ENCODE measurements at places on chromosomes 4 and X.

DNA sequence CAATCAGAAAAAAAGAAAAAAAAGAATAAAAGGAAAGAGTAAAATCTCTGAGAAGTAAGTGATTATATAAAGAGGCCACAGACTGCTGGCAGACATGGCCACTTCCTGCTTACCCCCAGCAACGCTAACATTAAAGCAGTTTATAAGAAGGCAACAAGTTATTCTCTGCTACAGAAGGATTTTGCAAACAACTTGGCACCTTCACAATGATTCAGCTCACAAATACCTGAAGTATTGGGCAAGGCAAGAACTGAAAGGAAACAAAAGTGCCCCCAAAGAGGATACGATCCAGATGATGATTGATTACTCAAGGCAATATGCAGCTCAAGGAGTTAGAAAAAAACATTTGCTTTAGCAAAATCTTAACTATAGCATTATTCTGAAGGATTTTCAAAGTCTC lies 718.8 kb downstream of the KLHL13 start:
- DNase-seq: no peak

- DNase-seq: no peak
These were observed 46.0 kb upstream of the C1QTNF7 start for GRCh38 chr4:15381806-15382338.

DNA sequence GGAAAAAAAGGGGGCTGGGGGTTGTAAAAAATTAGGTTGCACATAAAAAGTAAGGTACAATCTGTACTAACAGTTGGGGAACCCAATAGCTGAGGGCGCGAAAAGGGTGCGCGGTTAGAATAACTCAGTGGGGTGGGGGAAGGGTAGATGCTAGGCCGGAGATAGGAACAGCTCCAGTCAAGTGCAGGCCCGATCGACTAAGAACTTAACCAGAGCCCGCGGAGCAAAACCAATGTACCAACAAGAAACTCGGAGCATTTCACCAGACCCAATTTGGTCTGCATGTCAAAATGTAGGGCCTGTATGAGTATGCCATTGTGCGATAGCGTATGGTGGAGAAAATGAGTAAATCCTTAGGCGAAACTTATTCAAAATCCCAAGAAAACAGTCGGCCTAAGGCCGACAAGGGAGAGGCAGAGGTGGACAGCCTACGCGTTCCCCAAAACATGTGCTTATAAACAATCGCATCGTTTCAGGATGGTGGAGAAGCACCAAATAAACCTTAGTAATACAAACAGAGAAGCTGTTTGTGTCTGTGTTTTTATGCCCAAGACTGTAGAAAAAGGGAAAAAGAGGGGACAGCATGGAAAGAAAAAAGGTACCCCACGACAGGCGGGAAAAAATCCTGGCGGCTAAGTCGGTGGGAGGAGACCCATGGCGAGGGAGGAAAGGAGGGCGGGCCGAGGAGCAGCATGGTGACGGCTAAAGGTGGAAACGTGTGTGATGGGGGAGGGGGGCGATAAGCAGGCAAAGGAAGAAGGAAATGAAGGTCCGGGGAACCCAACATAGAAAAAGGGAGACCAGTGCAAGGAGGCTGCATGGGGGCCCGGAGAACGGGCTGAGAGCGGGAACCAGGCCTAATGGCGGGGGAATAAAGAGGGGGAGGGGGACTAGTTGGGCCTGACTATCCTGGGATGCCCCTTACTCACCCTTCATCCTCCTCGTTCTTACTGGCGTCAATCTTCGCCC lies 990 bp downstream of the HNRNPD start:
- peak; percentile 41 for DNase-seq

GRCh38 chrX:105636667-105637066 lies 185.7 kb upstream of the NRK start:
- no peak for DNase-seq

- no peak for DNase-seq
These were observed 8.7 kb upstream of the MSANTD1 start for GRCh38 chr4:3239998-3240920.

- DNase-seq: no peak
These were observed 112.9 kb upstream of the C1QTNF7 start for GRCh38 chr4:15314974-15315373.

DNA sequence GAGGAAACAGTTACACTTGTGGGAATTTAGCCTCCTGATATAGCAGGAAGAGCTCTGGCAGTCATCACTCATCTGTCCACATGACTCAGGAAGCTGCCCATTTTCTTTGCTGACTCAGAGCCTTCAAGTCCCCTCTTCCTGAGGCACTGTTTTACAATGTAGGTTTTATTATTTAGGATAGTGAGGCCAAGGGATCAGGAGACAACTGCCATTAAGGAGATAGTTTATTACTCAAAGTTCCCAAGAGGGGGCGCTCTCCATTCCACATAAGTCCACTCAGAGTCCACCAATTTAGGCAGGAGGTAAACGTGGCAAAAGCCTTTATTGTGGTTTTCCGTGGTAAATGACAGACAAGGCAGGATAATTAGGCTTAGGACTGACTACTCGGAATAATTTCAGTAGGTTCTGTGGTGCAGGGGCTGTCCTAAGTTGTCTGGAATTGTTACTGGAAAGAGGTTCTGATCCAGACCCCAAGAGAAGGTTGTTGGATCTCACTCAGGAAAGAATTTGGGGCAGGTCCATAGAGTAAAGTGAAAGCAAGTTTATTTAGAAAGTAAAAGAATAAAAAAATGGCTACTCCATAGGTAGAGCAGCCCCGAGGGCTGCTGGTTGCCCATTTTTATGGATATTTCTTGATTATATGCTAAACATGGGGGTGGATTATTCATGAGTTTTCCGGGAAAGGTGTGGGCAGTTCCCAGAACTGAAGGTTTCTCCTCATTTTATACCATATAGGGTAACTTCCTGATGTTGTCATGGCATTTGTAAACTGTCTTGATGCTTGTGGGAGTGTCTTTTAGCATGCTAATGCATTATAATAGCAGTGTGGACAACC lies 96.0 kb upstream of the RAB40AL start:
- DNase-seq: no peak

DNA sequence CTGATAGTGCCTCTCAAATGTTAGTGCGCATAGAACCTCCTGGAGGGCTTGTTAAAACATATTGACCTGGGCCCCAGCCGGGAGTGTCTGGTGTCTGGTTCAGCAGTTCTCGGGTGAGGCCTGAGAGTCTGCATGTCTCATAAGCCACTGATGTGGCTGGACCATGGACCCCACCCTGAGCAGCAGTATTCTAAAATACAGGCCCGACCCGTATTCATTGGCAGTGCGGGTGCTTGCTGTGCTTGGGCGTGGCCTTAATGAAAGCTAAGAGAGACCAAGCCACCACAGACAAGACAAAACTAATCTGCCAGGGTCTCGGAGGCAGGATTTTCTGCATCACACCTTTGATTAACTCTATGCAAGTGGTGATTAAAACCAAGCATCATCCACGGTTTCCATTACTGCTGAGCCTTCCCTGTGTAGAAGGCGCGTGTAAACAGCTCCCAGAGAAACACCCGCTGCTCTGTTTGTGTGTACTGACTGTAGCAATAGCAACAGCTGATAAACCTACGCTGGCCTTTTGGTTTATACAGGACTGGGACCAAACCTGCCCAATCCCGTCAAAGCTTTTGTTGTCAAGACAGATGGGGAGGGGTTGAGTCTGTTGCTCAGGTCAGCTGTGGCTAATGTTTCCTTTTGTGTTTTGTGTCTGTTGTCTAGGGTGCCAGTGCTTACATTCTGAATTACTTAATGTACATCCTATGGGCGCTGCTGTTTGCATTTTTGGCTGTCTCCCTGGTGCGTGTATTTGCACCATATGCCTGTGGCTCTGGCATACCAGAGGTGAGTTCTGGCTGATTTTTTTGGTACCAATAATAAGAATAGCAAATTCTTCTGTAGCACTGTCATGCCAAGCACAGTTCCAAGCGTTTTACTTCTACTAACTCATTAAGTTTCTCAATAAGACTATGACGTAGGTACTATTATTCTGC lies 40.8 kb downstream of the CLCN4 start:
- DNase-seq: no peak

- no peak for DNase-seq
These were observed 113.4 kb downstream of the DRD5 start for GRCh38 chr4:9894644-9895332.

GRCh38 chr4:122583906-122584305 lies 37.0 kb downstream of the IL21 start:
- DNase-seq: no peak

DNA sequence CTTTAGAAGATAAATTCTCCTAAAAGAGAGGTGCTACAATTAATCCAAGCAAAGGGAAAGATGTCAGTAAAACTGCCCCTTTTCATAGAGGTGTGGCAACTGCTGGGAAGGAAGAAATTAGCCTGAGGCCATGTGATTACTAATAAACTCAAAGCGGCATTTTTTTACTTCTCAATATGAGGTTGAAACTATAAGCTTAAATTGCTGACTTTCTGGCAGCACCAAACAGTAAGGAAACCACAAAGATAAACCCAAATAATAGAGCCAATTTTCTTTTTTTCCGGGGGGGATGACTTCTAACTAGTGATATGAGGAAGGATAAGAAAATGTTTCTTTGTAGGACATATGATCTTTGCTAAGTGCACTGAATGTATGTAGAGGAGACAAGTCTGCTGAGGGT lies 30.9 kb downstream of the AR start:
- DNase-seq: no peak

GRCh38 chr4:147638942-147639341 lies 21.7 kb downstream of the TMEM184C start:
- DNase-seq: no peak

DNA sequence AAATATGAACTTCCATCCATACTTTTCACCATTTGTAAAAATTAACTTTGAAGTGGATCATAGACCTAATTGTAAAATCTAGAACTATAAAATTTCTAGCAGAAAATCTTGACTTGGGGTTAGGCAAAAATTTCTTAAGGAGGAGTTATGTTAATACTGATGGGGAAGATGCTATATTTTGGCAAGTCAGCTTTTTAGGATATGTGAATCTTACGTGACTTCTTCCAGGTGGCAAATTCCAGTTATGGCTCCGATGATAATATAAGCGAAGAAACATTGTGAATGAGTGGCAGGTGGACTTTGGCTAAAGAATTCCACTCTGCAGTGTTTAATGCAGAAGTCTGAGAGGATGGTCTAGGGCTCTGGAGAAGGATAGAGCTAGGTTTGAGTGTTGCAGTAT lies 1.5 kb downstream of the PRPS2 start:
- DNase-seq: no peak

DNA sequence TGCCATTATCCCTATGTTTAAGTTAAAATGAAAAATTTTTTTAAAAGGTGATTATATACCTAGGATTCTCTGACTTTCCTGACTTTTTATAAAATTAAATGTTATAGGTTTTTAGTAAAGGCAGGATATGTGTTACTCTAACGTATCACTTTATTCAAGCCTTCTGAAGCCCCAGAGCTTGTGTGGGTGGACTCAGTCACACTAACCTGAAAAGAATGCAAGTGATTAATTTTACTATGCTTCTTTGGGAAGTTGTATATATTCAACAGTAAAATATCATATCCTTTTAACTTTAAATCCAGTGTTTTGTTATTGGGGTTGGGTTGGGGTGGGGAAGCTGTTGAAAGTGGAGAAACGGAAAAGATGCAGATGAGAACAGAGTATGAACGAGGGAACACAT lies 22.8 kb downstream of the PDLIM3 start:
- DNase-seq: no peak

DNA sequence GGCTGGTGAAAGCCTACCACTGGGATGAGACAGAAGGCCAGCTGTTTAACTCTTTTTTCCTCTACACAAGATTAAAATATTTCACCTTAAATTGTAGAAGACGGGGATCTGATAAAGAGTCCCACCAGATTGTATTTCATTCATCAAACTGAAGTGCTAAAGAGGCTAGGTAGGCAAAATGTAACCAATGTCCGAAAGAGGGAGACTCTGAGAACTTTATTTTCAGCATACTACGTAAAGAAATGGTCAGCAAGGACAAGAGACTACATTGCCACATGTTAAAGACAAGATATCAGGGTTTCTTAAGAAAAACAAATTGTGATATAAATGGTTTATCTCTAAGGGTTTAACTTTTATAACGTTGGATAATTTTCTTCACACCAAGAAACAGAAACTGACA lies 71.6 kb upstream of the INPP4B start:
- DNase-seq: no peak

GRCh38 chr4:52032005-52032404 lies 6.1 kb downstream of the SGCB start:
- no peak for DNase-seq

GRCh38 chr4:19879330-19879729 lies 372.4 kb upstream of the SLIT2 start:
- no peak for DNase-seq

GRCh38 chrX:11138498-11139390 lies 27.6 kb downstream of the HCCS start:
- DNase-seq: no peak

- DNase-seq: no peak
These were observed 286.2 kb downstream of the GASK1B start for GRCh38 chr4:157886645-157887044.

DNA sequence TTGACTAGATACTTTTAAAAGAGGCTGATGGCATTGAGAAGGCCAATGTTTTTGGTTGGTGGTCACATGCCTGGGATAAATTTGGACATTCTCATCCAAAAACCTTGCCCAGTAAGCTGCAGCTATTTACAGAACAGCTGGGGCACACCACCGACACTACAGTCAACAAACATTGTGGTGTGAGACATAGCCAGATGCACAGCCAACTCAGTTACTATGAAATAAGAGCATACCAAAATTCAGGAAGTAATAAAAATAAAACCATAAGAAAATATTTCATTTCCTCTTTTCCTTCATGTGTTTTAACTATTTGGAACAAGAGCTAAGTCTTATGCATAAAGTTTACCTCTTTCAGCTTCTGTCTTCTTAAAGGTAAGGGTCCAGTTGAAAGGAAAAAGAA lies 8.8 kb downstream of the PPM1K start:
- DNase-seq: no peak

DNA sequence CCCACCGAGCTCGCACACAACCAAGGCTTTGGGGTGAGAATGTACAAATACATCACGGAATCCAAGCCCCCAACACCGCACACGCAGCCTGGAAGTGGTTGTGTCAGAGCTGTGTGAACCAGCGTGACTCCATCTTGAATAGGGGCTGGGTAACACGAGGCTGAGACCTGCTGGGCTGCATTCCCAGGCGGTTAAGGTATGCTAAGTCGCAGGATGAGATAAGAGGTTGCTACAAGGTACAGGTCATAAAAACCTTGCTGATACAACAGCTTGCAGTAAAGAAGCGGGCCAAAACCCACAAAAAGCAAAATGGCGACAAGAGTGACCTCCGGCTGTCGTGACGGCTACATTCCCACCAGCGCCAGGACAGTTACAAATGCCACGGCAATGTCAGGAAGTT lies 258.4 kb downstream of the DHRSX start:
- no peak for DNase-seq

- no peak for DNase-seq
These were observed 36.0 kb downstream of the MED28 start for GRCh38 chr4:17650406-17650805.

DNA sequence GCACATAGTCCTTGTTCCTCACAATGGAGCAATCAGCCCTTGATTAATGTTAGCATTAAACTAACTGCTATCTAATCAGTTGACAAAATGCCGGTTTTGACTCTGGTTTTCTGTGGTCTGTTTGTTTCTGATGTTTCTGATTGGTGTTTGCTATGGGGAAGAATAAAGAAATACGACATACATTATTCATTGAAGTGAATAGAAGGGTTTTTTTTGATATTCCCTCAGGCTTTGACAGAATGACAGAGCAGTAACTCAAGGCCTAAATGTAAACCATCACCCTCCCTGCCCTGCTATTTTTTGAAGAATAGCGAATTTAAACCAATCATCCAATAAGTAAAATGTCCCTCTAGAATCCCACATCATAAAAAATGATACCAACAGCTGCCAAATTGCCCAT lies 65.5 kb upstream of the HS3ST1 start:
- DNase-seq: no peak

All from stimulated activated CD8-positive, alpha-beta memory T cell treated with anti-CD3 and anti-CD28 coated beads, Interleukin-15, amount 100 ng/mL, for 24 hours (primary cell).